ENCODE measurements at places on chromosomes 12 and 14.

- no peak for DNase-seq
Measured at GRCh38 chr12:57222286-57223190, 5.9 kb downstream of the NXPH4 start.

- DNase-seq = no peak
Measured at GRCh38 chr14:81535396-81536164, 1.9 kb upstream of the SEL1L start.

GRCh38 chr12:66744956-66745383, 66.1 kb upstream of the GRIP1 start:
- DNase-seq = no peak

DNA sequence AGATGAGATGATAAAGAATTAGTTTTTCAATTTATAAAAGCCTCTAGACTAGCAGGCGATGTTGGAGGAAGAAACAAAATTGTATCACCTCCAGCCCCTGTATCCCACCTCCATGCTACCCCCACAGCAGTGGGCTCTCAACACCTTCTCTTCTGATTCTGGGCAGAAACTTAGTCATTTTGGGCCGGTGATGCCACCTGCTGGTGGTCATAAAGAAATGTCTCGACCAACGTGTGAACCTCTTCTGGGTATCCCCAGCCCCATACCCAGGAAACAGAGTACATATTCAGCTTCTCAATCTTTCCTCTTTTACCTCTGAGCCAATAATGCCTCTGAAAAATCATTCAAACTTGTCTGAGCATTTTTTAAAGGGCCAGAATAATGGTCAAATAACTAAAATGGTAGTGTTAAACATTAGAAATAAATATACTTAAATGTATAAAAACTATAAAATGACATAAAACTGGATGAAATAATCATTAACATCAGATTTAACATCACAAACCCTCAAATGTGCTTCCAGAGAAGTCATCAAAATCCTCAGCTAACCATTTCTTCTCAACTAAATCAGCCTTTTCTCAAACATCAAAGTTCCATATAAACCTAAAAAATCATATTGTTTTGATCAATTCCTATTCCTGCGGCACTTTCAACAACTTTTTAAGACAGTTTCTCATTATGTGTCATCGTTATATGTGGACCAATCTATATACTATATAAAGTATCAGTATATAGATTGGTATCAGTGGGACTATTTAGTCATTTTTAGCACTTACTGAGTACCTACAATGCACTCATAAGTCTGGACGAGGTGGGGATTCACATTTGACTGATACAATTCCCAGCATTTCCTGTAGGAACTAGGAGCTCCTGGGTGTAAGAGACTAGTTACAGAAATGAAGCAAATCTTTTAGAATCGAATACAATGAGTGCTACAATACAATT, 69.4 kb downstream of the ATXN2 start:
- peak; percentile 47 for DNase-seq

- DNase-seq = no peak
Measured at GRCh38 chr12:105167346-105167745, 59.8 kb downstream of the WASHC4 start.

- DNase-seq = no peak
Measured at GRCh38 chr14:105568859-105569766, 42.7 kb downstream of the TMEM121 start.

DNA sequence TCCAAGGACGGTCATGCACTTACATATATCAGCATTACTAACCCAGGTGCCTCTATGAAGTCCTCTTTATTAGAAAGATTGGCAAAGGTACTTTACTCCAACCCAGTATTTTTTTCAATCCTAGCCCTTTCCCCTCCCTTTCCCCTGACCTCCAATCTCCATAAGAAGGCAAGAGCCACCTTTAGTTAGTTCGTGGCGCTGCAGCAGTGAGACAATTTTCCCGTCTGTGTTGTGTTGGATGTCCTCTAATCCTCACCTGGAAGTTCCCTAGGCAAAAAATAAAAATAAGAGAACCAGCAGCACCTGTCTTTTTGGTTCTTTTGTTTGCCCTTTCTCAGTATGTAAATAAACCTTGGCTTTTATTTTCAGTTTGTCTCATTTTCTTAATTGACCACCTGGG, 439.6 kb upstream of the LRFN5 start:
- DNase-seq = no peak

- DNase-seq = peak; percentile 82
Measured at GRCh38 chr14:91100102-91100501, 13.8 kb upstream of the DGLUCY start.

- no peak for DNase-seq
Measured at GRCh38 chr12:70258605-70259403, 15.6 kb downstream of the CNOT2 start.

DNA sequence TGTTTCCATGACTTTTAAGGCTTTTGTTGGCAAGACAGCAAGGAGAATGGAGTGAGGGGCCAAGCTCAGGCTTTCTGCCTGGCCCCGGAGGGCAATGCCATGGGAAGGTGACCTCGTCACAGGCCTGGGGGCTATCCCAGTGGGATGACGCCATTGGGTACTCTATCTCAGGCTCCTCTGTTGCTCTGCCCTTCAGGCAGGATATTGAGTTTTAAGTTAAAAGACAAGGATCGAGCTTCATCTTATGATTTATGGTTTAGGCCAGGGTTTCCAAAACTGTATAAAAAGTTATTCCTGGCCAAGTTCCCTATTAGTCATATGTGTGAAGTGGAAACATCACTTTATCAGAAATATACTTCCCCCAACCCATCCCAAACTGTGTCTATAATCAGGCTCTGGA, 127.7 kb downstream of the ZFP36L1 start:
- DNase-seq = no peak

DNA sequence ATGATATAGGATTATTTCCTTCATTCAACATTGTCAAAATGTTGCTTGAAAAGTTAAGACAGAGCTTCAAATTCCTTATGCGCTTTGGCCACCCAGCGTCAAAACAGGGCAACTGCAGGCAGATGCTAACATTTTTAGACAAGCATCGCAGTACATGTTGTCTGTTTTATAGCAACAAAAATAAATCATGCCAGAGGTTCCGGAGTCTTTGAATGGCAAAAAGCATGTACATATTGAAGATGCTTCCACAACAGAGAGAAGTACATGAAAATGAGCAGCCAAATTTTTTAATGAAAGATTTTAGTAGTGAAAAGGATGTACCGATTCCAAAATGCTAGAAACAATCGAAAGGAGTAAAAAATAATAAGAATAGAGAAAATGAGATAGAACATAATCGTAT, 49.8 kb upstream of the USP15 start:
- peak; percentile 39 for DNase-seq

GRCh38 chr12:52370926-52371608, 3.8 kb upstream of the KRT85 start:
- DNase-seq = peak; percentile 34

DNA sequence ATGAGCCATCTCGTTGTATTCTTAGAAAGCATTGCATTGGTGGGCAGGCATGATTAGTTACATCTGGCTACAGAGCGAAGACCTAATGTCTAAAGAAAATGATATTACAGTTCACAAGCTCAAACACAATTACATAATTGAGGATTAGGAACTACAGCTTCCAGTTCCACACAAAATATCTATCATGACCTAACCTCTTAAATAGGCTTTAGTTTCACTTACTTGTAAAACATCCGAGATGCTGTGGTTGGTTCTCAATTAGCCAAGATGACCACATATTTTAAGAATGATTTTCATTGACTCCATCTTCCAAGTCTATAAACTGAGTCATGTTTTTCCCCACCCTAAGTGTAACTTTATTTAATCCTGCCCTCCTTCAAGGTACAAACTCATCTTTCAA, 69.5 kb downstream of the LRIG3 start:
- DNase-seq = no peak

DNA sequence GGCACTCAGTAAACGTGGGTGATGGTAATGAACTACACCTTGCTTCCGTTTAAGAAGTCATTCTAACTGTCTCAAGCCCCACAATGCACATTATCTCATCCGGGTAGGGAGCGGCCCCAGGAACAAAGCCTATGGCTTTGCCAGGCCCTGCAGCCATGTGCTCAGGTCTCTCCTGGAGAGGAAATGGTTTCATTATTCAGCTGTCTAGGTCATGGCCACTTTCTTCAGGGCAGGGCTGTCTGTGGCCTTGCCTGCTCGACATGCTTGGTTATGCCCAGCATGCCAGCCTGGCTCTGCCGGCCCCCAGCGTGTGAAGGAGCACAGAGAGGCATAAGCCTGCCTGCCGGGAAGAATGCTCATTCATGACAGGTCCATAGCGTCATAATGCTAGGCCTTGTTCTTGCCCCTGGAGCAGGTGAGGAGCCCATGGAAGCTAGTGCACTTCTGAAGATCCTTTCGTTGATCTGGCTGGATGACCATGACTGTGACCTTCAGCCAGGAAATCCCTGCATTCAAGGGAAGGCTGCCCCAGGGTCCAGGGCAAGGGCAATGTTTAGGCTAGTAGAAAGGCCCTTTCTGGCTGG, 26.3 kb upstream of the FOS start:
- DNase-seq = no peak

DNA sequence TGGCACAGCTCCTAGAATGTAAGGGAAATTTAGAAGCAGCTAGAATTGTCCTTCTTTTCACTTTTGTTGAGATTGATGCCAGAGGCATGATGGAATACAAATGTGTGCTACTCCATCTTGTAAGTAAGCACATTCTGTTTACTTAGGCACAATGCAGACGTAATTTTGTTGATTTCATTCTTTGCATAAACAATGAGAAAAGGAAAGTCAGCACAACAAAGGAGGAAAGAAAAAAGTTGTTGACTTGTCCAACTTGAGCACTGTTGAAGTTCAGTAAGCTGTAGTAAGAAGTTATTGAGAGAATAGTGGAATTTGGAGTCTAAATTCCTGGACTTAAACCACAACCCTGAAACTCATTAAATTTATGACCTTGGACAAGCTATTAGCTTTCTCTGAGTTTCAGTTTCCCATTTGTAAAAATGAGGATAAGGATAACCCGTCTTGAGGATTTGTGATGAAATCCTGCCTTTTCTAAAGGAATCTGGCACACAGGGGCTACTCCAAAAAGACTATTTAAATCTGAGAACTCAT, 19.4 kb upstream of the CNTN1 start:
- DNase-seq = no peak

DNA sequence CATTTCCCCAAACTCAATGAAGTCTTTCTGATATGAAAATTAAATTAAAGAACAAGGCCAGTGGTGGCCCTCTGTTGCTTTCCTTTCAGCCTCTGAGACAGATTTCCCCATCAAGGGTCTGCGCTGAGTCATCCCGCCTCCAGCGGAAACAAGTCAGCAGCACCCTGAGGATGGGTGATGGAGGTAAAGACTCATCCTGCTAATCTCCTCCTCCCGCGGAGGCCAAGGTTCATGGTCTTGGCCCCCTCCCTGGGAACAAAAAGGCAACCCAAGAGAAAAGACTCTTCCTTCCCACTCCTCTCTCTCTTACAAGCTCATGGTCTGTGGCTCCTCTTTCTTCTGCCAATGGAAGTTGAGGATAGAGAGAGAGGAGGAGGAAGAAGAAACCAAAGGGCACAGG, 9.0 kb upstream of the NUMB start:
- DNase-seq = no peak

DNA sequence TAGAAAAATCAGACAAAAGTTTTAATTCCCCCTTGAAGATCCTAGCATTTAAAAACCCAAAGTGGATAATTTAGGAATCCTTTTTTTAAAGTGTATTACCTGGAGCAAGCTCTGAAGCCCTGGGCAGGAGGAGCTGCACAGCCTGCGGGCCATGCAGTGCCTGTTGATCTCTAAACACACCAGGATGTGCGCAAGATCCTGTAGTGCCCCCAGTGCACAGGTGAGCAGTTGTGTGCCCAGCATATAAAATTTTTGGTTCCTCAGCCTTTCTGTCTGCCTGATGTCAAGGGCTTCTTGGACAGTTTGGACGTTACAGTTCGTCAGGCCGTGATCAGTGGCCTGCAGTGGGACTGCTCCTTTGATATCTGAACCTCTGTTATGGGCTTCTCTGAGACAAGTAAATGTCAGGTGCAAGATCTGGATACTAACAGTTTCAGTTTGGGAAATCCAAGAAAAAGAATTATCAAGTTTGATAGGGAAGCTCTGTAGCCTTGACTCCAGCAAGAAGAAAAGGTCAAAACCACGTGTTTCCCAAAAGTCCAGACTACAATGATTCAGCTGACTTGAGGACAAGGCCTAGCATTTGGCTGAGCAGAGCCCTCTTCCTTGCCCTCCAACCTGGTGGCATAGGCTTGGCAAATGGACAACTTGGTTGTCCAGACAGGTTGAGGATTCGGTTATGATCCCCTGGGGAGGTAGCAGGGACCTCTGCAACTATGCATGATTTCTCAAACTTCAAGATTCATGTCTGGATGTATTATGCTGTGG, 1.0 kb downstream of the ATXN7L3B start:
- DNase-seq = no peak

DNA sequence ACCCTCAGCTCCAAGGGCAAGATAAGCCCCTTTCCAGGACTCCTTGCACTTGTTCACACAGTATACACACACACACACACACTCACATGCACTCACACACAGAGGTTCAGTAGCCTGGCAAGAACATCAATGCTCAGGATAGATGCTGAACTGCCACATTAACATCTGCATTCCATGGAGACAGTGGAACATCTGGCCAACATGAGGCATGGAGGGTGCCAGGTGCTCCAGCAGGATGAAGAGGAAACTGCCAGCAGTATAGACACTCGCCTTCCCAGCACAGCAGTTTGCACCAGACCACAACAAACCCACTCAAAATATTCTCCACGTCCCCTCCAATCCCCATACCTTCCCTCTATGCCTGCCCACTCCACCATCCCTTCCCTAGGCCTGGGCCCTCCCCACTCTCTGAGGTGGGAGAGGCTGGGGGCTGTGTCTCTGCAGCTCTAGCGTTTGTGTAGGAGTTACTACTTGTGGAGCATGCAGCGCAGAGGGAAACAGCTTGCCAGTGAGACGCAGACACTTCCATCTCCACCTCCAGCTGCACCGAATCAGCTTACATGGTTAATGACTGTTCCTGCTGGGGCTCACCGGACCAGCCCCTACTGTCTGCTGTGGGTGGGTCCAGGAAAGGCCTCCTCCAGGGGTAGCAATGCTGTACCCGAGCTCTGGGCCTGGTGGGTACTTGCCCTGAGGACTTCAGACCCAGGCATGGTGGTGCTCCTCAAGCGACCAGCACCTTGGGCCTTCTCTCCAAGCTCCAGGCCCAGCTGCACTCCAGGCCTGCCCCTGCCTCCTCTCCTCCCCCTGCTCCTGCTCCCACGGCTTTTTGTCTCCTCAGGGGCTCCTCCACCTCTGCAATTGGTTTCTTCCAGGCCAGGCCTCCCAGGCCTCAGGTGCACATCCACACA, 18.6 kb upstream of the PLEKHG3 start:
- DNase-seq = no peak

GRCh38 chr14:32977913-32978312, 39.2 kb downstream of the NPAS3 start:
- no peak for DNase-seq

- no peak for DNase-seq
Measured at GRCh38 chr12:14387219-14387871, 21.9 kb downstream of the ATF7IP start.

All from head of caudate nucleus (tissue), 42 donors.